NCI-H1048 (cell line): ENCODE measurements at places on chromosomes 12 and 14.
A peak's percentile ranks its signal among the peaks of the same experiment; 100 is the strongest.

- DNase-seq = no peak
These were observed 327.3 kb upstream of the TMTC1 start for GRCh38 chr12:30110958-30111586.

DNA sequence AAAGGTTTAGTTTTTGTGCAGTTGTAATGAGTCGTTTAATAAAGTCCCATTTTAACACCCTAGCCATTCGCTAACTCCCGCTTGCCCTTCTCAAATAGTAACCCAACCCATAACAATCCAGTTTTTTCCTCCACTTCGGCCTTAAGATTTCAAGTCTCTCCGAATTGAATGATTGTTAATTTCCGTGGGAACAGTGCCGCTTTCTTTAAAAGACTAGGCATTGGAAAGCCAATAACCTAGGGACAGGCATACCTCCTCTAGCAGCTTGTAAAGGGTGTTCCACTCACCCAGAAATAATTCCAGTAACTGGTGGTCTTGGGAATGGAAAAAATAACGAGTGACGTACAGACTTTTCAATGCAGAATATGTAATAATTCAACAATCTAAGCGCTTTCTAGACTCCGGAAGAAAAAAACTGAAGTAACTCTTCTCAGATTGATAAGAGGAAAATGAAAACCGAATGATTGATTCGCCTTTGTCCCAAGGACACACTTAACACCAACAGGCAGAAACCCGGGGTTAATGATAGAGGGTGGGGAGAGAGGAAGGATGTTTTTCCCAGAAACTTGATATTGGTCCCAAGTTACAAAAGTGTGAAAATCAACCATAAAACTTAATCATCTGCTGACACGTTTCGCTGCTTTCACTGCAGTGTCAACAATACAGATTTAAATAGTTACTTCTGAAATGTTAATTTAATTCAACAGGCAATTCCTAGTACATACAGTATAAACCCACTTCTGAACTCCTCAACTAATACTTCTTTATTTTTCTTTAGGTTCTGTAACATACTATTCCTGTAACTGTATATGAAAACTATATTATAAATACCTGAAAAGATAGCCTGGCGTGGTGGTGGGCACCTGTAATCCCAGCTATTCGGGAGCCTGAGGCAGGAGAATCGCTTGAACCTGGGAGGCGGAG, 1.0 kb upstream of the SINHCAF start:
- no peak for DNase-seq

DNA sequence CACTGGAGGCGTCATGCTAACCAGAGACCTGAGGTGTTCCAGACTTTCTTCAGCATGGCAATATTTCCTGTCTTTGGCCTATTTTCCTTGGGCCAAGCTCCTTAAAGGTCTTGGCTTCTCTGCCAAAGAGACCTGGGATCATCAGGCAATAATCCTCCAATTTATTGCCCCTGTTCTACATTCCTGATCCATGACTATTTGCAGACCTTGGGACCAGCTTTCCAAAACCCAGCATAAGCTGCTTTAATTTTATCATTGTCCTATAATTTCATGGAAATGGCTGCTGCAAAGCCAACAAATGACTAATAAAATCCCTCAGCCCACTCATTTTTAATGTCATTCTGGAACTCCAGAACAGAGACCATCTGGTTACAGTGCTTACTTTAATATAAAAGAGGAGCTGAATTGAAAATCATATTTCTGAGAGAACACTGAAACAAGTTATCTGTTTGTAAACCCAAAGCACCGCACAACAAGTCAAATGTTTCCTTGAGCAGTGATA, 166.9 kb upstream of the BTG1 start:
- DNase-seq = no peak

DNA sequence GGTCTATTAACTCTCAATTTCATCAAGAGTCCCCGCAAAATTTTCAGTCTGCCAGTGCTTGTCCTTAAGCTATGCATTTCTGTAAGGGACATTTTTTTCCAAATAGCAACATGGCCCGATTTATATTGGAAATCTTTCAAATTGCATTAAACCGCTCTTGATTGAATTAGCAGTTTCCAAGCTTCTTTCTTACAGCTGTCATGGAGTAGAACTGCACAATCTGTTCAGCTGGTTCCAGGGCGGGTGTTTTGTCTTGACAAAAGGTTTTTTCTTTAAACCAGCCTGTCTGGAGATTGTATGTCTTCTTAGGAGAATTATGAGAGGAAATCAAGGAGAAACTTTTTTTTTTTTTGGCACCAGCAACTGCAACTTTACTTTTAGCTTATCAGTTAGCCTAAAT, 185.8 kb downstream of the ALG10B start:
- DNase-seq = no peak

DNA sequence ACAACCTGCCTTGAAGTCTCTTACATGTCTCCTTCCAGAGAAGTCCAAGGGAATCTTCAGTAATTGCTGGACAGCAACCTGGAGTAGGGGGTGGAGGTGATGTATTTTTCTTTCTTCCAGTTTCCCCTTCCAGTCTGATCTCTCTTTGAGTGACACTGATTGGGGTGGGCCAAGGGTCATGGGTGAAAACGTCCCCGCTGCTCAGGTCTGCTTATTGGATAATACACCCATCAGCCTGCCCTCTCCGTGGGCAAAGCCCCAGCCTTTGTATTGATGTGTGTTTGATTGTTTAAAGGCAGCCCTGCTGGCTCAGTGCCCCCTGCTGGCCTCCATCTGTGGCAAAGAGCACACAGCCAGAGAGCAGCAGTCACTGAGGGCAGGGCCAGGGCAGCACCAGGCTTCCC, 35.7 kb upstream of the ATP2A2 start:
- DNase-seq = no peak

GRCh38 chr12:93387780-93388179, 10.1 kb downstream of the NUDT4 start:
- DNase-seq = no peak

- DNase-seq = no peak
These were observed 24.1 kb upstream of the NRDE2 start for GRCh38 chr14:90355540-90356518.

- peak; percentile 63 for DNase-seq
These were observed at the start of gene SUDS3 for GRCh38 chr12:118376089-118377020. Gene SUDS3 (plus strand): TSS chr12:118376555. CDS start chr12:118376692, 137 bp downstream.

DNA sequence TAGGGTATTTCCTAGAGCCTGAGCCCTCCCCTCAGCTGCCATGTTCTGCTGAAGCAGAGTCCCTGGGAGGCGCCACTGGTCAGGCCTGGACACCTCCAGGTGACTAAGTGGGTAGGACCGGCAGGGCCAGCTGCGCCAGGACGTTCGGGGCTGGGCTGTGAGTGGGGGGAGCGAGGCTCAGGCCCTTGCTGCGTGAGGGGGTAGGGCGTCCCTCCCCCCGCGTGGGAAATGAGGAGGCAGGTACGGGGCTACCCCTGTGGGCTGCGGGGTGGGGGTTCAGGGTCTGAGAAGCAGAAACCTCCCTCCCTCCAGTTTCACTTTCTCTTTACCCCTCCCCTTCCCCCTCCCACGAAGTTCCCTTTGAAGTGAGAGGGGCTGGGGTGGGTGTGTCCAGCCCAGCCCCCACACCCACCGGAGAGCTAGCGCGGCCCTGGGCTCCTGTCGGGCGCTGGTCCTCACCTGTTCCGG, 22.1 kb upstream of the KIF26A start:
- no peak for DNase-seq

DNA sequence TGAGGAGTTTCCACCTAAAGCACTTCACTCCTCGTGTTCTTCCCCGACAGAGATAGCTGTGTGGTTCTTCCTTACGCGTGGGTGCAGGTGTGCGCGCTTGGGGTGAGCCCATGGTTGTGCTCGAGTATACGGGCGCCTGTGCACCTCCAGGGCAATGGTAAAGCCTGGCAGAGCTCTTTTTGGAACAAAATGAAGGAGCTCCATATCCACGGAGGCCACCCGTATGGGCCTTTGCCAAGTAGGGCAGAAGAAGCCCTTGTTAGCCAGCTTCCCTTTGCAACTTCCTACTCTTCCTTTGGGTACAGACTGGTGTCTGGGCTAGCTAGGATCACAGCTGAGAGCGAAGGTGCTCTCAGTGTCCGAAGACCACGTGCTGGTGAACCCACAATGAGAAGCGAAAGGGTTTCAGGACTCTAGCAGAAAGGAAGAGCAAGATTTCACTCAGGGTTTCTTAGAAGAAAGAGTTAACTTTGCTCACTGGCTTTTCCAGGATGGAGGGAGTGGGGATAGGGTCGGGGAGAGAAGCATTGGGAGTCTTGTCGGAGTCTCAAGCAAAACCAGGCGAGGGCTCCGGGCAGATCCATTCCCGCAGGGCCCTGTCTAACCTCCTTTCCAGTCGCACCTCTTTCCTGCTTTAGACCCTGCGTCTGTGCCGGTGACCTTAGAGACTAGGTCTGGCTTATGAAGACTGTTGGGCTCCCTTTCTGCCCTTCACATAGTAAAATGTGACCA, 960 bp upstream of the LRFN5 start:
- DNase-seq = no peak

DNA sequence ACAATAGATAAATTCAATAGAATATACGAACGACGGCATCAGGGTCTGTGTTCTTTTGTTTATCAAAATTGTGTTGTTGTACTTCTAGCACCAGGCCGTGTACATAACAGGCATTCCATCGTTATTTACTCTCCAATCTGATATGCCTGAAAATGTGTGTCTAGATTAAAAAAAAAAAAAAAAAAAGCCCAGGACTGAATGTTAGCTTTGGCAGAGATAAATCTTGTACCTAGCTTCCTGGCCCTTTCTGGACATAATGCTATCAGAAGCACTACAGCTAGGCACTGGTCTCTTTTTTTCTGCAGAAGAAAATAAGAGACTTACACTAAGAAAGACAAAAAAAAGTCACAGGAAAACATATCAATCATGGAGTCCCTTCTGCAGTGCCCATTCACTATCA, 37.0 kb downstream of the CDKL1 start:
- DNase-seq = no peak

GRCh38 chr12:118534003-118534402, 157.6 kb downstream of the SUDS3 start:
- DNase-seq = no peak

- no peak for DNase-seq
These were observed 17.4 kb downstream of the LGR5 start for GRCh38 chr12:71456990-71457389.

GRCh38 chr14:53881161-53881871, 75.3 kb downstream of the BMP4 start:
- no peak for DNase-seq

GRCh38 chr14:41549282-41549681, 57.4 kb upstream of the LRFN5 start:
- DNase-seq = no peak

DNA sequence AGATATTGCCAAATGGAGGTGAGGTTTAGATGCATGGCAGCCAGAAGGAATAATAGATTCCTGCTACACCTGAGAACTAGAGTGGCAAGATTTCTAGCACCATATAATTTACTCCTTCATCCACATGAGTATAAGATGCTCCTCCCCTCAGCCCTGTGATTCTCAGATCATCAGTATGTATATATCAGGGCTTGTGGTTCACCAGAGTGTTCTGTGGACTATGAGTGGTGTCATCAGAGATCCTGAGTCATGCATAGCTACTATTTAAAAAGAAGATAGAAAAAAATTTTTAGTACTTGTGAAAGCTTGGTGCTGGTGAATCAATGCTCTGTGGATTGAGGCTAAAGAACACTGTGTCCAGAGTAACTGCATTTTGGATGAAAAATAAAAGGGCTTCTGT, 285.9 kb downstream of the BMP4 start:
- DNase-seq = no peak

GRCh38 chr12:614411-614970, 48.8 kb downstream of the NINJ2 start:
- no peak for DNase-seq

DNA sequence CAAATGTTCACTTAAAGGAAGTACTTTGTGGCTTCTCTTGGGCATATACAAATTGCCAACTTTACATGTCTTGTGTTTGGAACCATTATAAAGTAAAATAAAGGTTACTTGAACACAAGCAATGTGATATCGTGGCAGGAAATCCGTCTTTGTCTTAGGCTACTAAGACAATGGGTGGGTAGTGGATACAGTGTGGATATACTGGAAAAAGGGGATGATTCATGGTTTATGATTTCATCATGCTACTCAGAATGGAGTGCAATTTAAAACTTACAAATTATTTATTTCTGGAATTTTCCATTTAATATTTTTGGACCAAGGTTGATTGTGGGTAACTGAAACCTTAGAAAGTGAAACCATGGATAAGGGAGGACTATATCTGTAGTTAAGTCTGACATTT, 48.4 kb downstream of the MYRFL start:
- DNase-seq = no peak

DNA sequence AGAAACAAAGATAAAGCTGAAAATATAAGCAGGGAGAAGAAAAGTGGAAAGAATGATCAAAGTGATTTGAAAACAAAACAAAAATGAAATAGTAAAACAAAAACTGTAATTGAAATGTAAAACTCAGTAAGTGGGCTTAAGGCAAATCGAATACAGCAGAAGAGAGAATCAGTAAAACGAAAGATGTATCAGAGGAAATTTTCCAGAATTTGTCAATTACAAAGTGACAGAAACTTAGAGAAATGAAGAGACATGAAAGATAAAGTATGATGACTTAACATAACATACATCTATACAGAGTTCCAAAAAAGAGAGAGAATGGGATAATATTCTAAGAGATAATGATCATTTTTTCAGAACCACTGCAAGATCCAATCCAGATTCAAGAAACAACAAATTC, 10.5 kb downstream of the ZFC3H1 start:
- DNase-seq = no peak

GRCh38 chr12:127809275-127809674, 457.7 kb upstream of the TMEM132C start:
- DNase-seq = no peak

DNA sequence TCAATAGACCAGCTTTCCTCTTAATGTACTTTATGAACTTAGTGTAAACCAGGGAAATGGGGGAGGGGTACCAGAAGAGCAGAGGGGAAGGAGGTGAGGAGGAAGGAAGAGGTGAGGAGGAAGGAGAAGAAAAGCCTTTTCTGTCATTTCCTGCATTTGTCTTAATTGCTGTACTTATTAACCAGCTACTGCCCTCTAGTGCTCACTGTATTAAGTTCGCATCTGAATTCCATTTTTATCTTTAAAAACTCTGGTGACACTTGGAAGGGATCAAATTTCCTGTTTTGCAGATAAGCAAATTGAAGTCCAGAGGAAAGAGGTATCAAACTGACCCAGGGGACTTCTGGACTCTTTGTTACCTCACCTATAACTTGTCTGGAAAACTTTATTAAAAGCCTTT, 22.2 kb downstream of the MANSC1 start:
- peak; percentile 45 for DNase-seq

- DNase-seq = no peak
These were observed 17.3 kb downstream of the CCER1 start for GRCh38 chr12:90937651-90938050.

DNA sequence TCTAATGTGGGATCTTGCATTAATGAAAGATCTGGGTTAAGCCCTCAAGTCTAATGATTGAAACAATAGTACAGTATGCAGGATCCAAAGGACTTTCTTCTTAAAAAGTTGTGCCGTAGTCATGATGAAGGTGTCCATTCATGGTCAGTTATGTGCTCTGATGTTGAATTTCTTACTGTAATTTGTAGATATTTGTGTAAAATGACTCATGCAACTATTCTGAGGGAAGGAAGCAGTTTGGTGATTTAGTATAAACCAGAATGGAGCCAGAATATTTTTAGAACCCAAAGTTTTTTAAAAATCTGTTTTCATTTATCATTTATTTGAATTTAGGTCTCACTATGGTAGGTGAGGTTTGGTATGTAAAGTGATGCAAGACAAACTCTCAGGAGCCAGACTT, 151.2 kb downstream of the AKAP6 start:
- no peak for DNase-seq

- no peak for DNase-seq
These were observed 74.5 kb downstream of the KCNK10 start for GRCh38 chr14:88248606-88249005.
